Stimulated activated CD4-positive, alpha-beta T cell treated with anti-CD3 and anti-CD28 coated beads, Interleukin-12 subunit alpha, Interleukin-12 subunit beta, amount 100 ng/mL, for 24 hours (primary cell): ENCODE measurements at places on chromosomes 2 and 18.

GRCh38 chr2:65710779-65711295 is 278.4 kb upstream of the SPRED2 start:
- no peak for DNase-seq

DNA sequence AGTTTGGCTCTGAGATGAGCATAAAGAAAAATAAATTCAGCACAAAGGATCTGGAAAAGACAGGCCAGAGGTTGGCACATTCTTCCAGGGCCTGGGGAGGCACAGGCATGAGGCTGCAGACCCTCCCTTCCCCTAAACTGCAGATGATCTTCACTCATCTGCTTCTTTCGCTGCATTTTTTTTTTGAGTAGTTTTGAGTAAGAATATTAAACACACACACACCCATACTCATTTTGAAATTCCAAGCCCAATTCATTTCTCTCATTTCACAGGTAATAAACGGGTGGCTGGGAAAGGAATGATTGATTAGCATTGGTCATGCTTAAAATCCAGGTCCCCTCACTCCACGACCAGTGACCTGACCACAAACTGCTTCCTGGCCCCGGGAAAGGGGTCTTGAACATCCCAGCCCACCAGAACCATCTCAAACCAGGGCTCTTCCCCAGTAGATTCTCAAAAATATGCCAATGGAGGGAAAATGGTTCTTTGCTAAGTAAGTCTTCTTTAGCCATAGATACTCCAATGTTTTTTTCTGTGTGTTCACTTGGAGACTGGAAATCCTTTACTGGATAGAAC is 219.6 kb downstream of the ANAPC1 start:
- DNase-seq: no peak

DNA sequence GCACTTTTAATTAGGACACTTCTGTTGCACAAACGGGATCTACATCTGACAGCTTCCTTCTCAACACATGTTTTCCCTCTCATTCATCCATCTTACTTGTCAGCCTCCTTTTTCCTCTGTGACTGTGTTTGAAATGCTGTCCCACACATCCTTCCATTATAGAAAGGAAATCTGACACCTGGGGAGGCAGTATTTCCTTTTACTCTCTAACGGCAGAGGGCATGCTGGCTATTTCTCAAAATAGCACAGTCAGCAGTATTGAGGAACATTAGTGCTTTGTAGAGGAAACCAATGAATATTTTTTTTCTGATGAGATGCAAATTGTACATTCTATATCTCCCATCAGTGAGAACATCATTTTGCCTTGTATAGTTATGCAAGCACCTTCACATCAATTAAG is 668.7 kb downstream of the SLC4A3 start:
- DNase-seq: no peak

- no peak for DNase-seq
Observed at GRCh38 chr18:58177004-58177717, 133.1 kb downstream of the NEDD4L start.

GRCh38 chr2:70962885-70963878 is 15.2 kb upstream of the ANKRD53 start:
- DNase-seq: no peak

DNA sequence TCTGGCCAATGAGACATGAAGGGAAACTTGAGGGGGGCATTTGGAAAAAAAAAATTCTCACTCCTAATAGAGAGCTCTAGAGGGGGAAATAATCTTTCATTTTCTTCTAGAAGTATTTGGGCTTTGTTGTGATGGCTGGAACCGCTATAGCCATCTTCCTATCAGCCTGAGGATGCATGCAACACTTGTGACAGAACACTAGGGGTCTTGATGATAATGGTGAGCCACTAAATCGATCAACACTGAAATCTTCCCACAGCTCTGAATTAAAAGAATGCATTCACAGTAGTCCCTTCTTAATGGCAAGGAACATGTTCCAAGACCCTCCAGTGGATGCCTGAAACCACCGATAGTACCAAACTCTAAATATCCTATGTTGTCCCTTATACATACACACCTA is 325.3 kb downstream of the LNPK start:
- DNase-seq: no peak

DNA sequence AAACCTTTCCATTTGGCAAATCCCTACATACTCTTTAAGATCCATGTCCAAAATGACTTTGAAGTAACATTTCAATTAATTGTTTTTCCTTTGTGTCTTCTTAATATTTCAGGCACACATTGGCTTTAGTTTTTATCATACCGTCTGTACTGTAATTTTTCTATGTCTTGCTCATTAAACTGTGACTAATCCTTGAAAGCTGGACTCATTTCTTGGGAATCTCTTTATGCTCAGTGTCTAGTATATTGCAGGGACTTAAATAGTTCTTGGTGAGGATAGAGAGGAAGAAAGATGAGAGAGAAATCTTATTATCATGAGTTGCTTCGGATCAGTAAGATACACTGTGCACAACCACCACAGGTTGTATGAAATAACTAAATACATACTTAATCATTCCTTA is 448.3 kb upstream of the ST6GAL2 start:
- DNase-seq: no peak

GRCh38 chr2:210586381-210586780 is 30.0 kb downstream of the CPS1 start:
- no peak for DNase-seq

DNA sequence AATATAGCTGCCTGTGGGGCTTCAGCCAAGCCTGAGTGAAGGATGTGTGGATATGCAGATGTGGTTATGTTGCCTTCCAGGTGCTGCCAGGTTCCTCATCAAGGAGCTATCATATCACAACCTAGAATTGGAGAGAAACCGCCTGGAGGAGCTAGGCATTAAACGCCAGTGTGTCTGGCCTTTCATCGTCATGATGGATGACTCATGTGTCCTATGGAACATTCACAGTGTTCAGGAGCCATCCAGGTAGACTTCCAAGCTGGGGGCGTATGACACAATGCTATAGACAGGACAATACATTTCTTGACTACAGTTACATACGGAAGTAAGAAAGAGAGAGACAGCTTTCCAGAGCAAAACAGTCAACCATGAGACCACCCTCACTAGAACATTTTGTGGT is 86.8 kb downstream of the ESCO1 start:
- DNase-seq: no peak

DNA sequence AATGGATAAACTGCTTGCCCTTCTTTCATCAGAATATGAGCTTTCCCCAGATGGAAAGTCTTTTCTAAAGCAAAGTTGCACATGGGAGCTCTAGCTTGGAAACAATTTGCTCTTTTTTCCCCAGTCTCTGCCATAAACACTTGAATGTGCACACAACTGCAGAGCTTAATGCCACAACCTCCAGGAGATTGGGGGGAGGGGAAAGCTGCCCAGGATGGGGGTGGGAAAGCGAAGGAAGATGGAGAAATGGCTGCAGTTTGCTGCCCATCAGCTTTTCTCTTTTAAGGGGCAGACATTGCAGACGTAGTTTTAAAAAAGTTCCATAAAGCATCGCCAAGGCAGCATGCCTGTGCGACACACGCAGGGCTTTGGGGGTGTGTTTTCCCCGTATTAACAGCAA is 1.5 kb downstream of the ACKR3 start:
- no peak for DNase-seq

DNA sequence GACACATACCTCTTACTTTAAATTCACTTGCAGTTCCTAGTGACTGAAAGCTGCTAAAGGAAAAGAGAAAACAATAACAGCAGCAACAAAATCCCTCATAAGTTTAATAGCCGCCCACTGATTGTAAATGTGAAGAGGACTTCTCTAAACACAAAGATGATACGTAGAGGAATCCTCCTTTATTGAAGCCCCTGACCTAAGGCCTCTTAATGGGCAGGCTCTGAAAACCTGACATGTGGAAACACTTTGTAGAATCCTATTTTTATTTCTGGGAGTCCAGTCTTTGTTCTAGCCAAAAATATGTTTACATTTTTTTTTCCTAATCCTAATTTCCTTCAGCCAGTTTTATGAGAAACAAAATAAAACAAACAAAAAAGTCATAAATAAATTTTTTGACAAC is 1277.7 kb upstream of the CELF4 start:
- DNase-seq: no peak

GRCh38 chr18:31831903-31832302 is 71.2 kb upstream of the SLC25A52 start:
- DNase-seq: no peak

DNA sequence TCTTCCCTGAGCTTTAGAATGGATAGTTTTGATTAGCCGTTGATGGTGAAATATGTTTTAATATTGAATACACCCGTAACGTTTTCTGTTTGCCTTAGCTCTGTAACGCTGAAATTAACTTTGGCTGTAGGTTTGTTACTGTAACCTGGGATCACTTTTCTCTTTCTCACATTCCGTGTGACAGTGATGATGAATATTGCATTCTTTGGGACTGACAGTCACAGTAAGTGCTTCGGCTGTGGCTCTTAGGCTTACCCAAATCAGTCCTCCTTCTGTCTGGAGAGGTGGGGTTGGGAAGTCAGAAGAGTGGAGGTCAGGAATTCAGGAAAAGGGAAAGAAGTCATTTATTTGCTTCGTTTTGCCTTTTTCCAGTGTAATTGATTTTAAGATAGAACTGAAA is 18.0 kb downstream of the RMC1 start:
- DNase-seq: no peak

- no peak for DNase-seq
Observed at GRCh38 chr2:69375494-69376353, 11.3 kb downstream of the GFPT1 start.

DNA sequence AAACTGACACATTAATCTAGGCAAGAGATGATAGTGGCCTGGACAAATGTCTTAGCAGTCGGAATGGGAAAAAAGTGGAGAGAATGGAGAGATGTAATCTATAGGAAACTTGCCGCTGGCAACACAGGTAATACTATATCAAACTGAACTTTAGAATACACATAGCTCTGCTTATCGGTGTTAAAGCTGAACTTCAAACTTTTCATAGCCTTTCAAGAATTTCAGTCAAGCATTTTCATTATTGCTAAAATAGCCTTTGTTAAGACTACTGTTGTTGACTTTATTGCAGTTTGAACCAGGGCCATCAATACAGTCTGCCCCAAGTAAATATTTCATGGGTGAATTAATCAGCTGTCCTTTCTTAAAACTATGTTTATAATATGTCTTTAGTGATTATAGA is 12.9 kb upstream of the CHST9 start:
- DNase-seq: no peak

- no peak for DNase-seq
Observed at GRCh38 chr2:191488135-191488534, 189.8 kb upstream of the NABP1 start.

DNA sequence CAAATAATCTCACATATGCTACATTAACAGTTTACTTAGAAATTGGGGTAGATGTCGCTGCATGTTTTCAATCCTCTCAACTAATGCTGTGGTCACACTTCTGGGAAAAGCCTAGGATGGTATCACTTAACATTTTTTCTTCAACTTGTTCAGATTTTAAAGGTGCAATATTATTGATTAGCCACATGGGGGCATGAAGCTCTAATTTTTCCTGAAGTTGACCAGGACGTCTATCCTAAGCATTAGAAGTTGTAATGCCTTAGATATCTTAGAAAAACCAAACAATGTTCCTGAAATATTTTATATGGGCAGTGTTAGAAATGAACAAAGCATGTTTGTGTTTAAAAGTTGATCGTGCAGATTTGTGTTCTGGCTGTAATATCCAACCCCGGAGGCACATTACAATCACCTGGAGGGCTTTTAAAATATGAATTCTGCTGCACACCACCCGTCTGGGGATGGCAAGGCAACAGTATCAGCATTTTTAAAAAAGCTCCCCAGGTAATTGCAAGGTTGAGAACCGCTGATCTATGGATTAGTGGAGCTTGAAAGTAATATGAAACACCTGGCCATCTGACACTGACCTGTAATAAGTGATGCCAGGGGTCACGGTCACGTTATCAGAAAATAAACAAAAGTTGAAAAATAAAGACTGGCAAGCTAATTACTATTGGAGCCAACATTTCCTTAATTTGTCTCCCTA is 100.5 kb upstream of the LMAN1 start:
- DNase-seq: no peak

GRCh38 chr2:46850742-46851141 is 64.9 kb downstream of the MCFD2 start:
- no peak for DNase-seq

DNA sequence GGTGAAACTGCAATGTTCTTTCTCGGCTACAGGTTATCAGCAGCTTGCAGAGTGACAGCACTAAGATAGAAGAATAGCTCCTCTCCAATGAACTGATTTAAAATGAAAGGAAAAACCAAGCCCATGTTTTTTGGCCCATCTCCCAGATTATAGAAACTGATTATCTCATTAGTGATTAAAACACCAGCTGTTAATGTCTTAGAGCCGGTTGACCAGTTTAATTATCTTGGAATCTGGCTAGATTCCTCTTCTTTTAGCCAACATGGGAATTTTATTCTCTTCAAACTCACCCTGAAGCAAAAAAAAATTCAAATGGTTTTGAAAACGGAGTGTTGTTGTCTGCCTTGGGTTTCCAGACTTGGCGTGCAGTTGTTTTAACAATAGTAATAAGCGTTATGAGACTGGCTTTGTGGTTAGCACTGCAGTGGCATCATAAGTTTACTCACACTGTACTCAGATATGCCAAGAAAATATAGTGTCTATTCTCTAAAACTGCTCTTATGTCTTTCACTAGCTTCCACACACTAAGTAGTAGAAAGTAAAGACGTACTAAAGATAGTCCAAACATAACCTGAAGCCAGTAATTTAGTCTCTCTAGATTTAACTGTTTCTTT is 665.3 kb downstream of the STK39 start:
- no peak for DNase-seq

GRCh38 chr18:3281456-3282400 is 19.8 kb downstream of the MYL12B start:
- DNase-seq: no peak

DNA sequence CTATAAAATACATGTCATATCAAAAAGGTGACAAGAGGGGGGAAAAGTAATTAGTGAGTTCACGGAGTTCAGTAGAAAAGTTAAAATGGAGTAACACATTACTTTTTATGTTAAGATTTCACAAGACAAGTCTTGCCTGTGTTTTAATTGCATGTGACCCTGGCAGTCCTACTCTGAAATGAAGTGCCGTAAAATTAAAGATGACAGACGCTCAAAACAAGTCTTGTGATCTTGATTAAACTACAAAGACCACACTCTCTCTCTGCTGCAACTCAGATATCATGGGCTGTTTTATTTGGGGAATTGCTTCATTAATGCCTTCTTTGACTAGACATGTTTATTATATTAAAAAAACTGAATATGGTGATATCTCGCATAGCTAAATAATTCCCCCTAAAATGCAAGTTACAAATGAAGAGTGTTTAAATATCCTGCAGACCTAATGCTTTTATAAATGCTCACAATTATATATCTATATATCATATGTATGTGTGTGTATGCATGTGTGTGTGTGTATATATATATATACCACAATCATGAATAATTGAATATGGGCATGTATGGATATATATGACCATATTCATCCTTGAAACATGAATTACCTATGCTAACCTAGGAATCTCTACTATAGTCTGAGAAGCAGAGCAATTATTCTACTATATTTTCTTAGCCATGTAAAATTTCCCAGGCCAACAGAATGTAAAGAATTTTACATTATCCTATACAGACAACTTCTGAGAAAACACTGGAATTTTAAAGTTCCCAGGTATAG is 647.5 kb downstream of the ARHGAP15 start:
- DNase-seq: no peak
